ENCODE measurements at places on chromosomes 1 and 21.

- no peak for DNase-seq
Observed at GRCh38 chr1:15513192-15513591, 10.8 kb downstream of the CASP9 start.

DNA sequence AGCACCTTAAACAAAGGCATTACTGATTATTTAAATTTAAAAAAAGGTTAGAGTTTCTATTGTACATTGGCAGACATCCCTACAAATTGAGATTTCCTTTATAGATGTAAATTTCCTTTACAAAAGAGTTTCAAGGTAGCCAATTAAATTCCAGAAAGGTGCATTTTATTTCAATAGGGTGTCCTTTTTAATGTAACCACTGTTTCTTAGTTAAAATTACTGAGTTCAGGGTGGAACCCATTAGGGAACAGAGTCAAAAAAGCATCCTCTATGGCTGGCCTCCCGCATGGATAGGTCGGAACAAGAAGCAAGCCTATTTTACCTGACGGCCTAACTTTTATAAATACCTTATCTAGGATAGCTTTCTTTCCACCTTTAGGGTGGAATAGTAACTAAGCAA lies 24.4 kb downstream of the TCP10L start:
- DNase-seq: no peak

- no peak for DNase-seq
Observed at GRCh38 chr1:3156936-3157335, 87.9 kb downstream of the PRDM16 start.

GRCh38 chr1:26278724-26279455 lies 996 bp upstream of the SH3BGRL3 start:
- DNase-seq: no peak

- DNase-seq: peak; percentile 68
Observed at GRCh38 chr1:32893198-32894018, 7.1 kb downstream of the HPCA start.

GRCh38 chr1:6443339-6444115 lies 19.0 kb downstream of the ESPN start:
- peak; percentile 54 for DNase-seq

DNA sequence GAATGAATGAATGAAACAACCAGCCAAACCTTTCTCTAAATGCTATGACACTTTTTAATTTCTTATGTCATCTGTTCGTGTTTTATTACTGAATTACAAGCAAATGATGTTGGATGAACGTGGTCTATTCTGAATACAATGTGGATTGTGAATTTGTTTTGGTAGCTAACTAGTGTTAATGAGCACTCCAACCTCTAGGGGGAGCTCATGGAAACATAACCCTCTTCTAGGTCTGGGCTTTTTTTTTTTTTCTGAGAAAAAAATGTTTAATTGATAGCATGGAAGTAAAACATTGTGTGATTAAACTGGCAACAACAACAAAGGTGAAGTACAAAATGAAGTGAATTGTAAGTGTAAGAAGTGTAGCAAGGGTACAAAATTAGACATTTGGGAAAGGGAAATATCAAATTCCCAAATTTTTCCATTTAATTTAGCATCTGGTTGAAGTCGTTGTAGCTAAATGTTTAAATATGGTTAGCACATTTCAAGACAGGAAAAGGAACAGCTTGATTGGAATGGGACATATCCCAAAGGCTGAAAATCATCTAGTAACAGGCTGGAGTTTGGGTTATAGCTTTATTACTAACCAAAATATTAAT lies 42.6 kb upstream of the PTGS2 start:
- DNase-seq: peak; percentile 21

DNA sequence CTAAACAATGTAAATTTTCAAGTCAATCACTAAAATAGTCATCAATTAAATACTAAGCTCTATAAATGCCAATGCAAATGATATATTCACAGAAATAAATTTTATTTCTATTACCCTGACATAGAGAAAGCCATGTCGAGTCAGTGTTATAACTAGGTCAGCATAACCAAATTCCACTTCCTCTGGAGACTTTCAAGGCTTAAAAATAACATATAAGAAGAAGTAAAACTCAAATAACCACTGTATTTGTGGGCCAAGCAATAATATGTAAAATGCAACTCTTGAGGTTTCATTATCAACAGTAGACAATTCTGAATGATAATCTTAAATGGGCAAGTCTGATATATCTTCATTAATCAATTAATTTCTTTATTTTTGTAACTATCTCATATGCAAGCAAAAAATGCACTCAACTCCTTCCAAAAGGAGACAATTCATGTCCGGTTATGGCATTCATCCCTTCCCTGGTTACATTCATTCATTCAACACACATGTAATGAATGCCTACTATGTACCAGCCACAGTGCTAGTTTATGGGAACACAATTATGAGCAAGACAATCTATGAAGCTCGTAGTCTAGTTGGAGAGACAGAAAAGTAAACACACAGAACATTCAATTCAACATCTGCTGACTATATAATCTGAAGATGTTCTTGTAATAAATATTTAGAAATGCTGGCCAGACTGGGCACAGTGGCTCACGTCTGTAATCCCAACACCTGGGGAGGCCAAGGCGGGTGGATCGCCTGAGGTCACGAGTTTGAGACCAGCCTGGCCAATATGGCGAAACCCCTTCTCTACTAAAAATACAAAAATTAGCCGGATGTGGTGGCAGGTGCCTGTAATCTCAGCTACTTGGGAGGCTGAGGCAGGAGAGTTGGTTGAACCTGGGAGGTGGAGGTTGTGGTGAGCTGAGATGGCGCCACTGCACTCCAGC lies 37.1 kb upstream of the CAP1 start:
- DNase-seq: no peak

DNA sequence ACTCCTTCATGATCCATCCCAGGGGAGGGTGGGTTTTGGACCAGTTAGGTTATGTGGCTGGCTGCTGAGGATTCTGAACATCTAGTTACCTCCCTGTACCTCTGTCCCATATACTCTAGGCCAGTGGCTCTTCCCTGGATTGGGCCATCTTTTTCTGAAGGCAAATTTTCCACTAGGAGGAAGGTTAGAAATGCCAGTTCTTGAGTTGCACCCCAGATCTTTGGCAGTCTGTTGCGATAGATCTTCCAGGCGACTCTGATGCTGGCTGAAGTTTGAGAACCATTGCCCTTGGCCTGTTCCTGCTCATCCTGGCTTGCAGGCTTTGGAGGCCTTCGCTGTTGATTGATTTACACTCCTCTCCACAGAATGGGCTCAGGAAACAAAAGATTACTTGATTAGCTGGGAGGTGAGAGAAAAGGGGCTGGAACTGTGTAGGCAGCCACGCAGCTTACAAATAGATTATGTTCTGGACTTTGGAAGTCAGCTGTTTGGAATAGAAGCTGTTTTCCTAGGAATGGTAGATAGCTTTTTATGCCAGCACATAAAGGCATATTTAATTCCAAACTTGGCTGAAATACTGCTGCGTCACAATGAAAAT lies 110.1 kb downstream of the MRPS6 start:
- DNase-seq: no peak

DNA sequence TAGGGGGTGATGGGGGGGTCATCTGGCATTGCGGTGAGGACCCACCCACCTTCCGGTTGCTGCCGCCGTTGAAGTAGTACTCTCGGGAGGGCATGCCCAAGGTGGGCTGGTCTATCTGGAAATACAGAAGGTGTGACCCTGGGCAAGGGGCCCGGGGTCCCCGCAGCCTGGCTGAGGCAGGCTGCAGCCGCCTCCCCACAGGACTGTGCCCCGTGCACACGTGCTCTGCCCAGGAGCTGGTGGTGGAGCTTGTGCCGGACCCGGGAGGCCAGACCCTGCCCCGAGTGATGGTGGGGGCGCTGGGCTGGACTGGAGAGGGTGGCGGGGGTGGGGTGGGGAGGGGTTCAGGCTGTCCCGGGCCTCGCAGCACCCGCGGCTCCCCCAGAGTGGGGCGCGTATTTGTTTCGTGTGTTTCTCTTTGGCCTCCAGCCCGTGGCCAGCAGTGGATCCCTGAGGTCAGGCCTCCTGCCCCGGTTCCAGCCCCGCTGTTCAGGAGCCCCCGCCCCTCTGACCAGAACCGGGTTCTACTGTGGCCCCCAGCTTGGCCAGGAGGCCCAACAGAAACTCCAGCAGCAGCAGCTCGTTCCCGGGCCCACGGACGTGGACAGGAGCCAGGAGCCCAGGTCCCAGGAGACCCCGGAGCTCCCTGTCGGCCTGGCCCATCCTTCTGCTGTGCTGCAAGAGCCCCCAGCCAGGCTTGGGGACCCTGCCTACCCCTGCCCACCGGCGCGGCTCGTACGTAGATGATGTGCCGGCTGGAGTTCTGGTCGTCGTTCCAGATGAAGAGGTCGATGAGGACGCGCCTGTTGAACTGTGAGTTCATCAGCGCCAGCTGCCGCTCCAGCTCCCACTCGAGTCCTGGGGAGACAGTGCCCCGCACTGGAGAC lies 19.2 kb downstream of the PRXL2B start:
- DNase-seq: no peak

- peak; percentile 25 for DNase-seq
Observed at GRCh38 chr1:51627672-51628071, 10.8 kb downstream of the OSBPL9 start.

DNA sequence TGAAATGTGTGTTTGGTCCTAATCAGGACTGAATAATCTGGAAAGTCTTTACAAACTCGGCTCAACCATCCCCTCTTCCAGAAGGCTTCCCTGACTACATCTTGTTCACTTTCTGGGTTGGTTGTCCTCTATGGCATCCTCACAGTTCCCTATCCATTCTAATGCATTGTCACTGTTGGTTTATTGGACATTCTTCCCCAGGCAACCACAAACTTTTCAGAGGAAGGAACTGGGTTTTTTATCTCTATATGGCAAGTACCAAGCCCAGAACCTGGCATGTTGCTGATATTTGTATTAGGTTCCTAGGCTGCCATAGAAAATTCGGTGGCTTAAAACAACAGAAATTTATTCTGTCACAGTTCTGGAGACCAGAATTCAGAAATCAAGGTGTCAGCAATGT lies 363.5 kb upstream of the ST6GALNAC5 start:
- no peak for DNase-seq

DNA sequence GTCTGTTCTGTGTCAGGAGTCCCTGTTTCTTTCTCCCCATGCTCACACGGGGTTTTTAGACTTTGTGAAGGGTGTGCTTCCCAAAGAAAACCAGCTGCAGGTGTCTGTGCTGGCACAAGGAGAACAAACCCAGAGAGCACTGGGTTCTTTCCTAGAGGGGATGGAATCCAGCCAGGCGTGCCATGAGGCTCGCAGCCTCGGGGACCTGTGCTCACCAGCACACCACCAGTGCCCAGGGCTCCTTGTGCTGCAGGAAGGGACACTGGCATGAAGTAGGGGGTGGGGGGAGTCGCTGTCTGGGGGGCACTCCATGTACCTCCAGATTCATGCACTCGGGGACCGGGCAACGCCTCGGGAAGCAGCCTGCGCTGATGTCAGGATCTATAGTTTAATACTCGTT lies 57.9 kb downstream of the AGPAT3 start:
- no peak for DNase-seq

- no peak for DNase-seq
Observed at GRCh38 chr1:153570874-153571273, 5.2 kb upstream of the S100A2 start.

- no peak for DNase-seq
Observed at GRCh38 chr21:45886610-45887026, 95.0 kb upstream of the COL6A1 start.

DNA sequence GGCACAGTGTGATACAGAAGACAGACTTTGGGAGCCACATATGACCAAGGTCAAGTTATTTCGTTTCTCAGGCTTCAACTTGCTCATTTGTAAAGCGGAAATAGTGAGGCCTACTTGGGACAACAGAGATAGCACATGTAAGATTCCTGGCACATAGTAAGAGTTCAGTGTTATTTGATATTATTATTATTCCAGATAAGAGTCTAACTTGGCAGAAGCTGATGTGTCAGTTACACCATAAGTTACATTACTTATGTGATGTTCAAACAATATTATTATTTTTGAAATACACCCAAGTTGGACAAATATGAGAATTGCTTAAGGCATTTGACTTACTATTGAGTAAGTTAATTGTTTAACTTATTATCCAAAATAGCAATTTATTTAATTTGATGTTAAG lies 10.2 kb upstream of the CYP4X1 start:
- DNase-seq: no peak

DNA sequence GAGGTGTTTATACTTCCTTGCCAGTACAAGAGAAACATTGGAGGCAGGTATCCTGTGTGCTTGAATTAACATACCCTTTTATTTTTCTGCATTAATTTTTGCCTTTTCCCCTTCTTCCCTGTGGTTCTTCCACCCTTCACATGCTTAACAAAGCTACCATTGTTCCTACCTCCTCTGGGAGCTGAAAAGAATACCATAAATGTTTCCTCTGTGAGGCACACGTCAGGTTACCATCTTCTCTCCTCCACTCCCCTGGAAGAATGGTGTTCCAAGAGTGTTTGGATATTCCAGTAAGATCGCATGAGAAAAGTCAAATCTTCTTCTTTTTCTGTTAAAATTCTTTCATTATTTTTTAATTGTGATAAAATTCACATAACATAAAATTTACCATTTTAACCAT lies 74.6 kb upstream of the MARK1 start:
- DNase-seq: no peak

- DNase-seq: no peak
Observed at GRCh38 chr1:226820941-226821718, 49.3 kb upstream of the PSEN2 start.

GRCh38 chr1:18132711-18133541 lies 25.3 kb downstream of the IGSF21 start:
- no peak for DNase-seq

GRCh38 chr1:25713961-25714360 lies 86.0 kb upstream of the SELENON start:
- DNase-seq: no peak

GRCh38 chr21:42659416-42660117 lies 6.1 kb downstream of the PDE9A start:
- DNase-seq: no peak

- DNase-seq: no peak
Observed at GRCh38 chr1:206579747-206580437, 32.4 kb downstream of the EIF2D start.

DNA sequence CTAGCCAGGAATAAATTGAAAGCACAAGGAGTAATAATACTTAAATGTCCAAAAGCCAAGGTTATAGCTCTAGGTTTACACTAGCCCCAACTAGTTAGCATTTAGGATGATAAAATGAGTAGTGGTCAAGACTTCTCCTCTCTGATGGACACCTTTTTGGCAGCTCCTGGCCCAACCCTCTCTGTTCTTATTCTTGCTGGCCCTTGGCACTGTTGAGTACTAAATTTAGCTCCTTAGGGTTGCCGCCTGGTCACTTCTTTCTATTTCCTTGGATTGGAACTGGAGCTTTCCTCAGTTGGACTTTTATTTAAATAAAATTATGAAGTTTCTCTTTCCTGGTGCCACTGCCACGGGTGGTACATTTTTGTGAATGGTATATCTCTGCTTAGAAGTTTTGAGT lies 28.3 kb downstream of the ARID1A start:
- no peak for DNase-seq

DNA sequence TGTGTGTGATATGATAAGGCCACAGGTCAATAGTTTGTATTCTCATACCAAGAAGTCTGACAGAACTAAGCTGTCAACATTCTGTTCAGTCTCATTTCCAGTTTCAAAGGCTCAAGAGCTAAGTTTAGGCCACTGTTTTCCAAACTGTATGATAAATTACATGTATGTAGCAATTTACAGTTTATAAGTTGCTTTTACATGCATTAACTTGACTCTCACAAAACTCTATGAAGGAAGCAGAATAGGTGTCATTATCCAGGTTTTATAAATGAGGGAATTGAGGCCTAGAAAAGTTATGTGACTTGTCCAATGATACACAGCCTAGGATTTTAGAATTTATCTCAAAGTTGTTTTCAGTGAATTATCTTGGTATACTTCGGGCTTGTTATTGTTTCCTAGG lies 23.4 kb downstream of the FMO5 start:
- no peak for DNase-seq
